ENCODE measurements at places on chromosomes 16 and 17.

GRCh38 chr17:13306310-13306962 is 288.6 kb upstream of the ELAC2 start:
- DNase-seq = peak; percentile 0

- no peak for DNase-seq
Observed at GRCh38 chr17:68391561-68392268, 65.6 kb downstream of the WIPI1 start.

GRCh38 chr17:55448681-55449080 is 27.0 kb upstream of the MMD start:
- no peak for DNase-seq

DNA sequence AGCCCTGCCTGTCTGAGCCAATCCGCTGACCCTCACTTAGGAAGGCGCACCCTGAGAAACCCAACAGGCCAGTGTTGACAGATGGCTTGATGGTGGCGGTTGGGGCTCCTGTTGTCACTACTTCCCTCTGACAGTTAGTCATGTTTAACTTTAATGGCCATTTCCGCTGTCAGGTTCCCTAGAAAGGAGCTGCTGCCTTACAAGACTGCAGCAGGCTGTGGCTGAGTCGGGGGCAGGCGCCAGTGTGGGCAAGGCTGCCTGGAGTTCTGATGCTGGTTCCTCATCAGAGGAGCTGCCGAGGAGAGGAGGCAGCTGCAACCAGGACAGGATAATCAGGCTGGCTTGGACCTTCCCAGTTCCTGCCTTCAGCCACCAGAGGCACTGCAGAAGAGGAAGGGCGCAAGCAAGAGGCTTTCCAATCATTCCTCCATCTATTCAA is 223.2 kb upstream of the DYNLRB2 start:
- DNase-seq = no peak

DNA sequence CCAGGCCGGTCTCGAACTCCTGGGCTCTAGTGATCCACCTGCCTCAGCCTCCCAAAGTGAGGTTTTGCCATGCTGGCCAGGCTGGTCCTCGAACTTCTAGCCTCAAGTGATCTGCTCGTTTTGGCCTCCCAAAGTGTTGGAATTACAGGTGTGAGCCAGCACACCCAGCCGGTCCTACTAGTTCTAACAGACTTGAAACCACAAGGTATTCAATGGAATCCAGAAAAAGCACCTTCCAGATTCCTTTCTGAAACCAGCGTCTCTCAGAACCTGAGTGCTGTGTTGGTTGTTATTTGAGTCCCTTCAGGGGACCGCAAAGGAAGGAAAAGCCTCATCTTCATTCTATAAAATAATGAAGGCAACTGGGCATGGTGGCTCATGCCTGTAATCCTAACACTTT is 4.1 kb downstream of the KRABD2 start:
- DNase-seq = no peak

- no peak for DNase-seq
Observed at GRCh38 chr16:89094252-89094879, 714 bp downstream of the ACSF3 start.

DNA sequence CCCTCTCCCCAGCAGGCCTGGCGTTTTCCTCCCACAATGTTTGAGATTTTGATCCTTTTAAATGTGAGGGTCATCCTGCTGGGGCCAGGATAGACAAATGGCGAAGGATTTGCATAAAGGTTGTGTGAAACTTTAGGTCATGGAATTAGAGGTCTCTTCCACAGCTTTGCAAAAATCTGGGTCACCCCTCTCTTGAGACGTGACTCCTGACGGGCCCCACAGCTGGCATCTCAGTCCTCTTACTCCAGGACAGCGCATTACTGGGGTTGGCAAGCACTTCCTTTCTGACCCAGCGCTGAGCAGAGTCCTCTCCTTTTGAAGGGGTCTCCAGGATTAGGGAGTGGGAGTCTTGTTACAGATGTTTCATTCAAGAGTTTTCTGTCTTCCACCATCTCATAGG is 7.4 kb downstream of the ZNF629 start:
- no peak for DNase-seq
